ENCODE measurements at places on chromosomes 1 and 21.

DNA sequence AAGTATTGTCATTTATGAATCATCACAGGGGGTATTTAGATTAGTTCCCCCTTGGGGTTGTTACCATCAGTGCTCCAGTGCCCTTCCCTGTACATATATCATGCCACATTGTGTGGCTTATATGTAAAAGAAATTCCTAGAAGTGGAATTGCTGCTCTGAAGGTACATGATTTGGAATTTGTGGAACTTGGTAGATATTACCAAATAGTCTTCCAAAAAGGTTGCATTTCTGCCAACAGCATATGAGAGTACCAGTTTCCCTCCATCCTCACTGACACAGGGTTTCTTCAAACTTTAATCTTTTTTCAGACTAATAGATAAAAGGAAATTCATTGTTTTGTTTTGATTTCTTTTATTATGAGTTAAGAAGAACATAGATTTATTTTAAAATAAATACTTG is 41.3 kb downstream of the AKNAD1 start:
- no peak for DNase-seq

DNA sequence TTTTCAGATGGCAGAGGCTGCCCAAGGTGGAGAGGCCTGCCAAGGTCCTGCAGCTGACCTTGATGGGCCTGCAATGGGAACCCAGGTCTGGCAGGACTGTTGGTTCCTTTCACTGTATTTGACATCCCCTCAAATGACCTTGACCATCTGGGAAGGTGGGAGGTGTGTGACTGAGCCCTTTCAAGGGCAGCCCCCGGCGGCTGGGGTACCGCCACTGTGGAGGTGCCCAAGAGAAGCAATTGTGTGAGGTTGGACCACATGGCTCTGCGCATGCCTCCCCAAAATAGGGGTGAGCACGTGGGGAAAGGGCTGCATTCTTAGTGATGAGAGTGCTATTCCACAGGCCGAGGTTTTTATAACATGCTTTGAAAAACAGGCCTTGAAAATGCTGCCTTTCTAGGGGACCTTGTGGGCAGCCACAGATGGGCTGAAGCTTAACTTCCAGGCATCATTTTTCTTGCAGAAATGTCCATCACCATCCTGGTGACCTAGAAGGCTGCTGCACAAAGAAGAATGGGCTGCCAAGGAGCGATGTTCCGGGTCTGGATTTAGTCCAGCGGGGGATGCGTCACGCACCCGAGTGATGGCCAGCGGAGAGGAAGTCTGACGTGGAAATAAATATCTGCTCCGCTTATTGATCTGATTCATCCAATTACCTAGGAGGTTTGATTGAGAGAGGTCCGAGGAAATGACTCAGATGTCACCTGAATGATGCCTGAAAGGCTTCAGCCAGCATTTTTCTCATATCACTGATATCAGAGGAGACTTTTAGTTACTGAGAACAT is 16.5 kb upstream of the UTS2 start:
- no peak for DNase-seq

GRCh38 chr1:84669831-84670230 is 20.4 kb downstream of the SSX2IP start:
- DNase-seq: no peak

GRCh38 chr1:28197682-28198415 is 21.4 kb upstream of the PTAFR start:
- no peak for DNase-seq

DNA sequence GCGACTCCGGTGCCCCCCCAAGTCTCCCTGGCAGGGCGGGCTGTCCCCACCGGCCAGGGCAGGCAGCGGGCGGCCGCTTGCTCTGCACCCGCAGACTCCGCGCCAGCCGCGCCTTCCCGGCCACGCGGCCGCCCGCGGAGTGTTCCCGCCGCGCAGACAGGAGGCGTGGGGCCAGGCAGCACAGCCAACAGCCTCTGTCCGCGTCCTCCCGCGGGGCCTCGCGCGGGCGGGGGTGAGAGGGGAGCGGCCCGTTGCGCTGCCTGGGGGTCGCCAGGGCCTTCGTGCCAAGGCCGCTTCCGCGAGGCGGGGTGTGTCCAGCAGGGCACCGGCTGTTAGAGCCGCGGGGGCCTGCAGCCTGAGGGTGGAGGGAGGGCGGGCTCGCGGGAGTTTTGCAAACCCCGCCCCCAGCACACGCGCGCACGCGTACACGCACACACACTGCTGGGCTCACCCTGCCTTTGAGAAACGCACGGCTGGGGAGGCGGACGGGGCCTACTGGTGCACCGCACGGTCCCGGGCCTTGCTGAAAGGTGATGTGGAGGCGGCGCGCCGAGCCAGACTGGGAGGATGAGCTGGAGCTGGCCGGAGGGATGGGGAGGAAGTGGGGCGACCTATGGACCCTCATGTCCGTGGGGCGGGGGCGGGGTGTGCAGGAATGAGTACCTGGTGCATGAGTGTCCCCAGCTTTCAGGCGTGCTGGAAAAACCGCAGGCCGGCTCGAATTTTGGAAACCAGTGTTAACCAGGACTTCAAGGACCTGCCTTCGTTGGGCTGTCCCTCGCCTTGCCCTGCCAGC is 41.5 kb downstream of the KIAA1614 start:
- peak; percentile 53 for DNase-seq

DNA sequence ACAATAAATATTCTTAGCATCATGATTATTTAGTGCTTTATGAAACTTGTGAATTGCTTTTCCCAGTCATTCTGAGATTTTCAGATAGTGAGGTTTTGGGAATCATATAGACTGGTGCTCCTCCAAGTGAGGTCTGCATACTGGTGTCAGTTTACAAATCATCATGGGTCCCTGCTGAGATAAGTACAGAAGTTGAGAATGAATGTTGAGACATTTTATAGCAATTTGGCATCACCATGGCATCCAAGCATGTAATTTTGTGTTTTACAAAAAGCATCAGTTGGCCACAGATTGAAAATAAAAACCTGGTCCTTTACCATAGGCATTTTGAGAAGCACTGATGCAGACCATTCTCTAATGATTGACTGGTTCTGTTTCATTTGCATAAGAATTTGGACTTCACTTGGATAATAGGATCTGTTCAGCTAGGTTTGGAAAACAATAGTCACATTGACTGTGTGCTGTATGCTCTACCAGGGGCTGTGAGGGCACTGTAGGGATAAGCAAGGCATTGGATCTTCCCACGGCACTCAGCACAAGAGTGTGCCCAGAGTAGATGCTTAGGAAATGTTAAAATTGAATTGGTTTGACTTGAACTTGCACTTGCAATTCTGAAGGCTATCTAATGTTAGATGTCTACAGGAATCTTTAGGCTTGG is 79.0 kb upstream of the JUN start:
- DNase-seq: no peak

DNA sequence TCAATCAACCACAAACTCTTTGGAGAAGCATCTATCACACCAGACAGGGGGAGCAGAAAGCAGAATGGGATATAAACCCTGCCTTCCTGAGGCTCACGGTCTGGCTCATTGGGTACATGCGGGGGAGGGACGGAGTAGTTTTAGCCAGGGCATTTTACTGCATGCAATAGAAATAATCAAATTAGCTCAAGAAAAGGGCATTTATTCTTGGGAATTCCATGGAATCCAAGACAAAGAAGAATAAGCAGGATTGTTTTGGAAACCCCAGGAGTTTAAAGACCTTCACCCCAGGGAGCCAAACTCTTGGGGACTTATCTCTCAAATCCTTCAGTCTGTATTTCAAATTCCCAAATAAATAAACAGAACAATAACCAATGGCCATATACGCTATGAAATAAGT is 5.2 kb upstream of the KAZN start:
- no peak for DNase-seq

DNA sequence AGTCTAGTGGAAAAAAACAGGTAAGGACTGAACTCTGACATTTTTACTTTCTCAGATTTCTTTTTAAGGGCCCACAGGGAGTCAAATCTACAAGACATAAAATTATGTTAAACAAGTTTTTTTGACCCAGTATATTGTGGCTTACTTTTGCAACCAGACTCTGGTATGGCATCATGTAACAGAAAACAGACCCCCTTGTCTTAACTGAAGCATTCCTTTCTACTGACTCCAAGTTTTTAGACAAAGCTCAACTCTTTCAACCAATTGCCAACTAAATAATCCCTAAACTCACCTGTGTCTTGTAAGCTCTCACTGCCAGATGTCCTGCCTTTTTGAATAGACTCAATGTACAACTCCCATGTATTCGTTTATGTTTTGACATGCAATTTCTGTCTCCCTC is 64.3 kb downstream of the FASLG start:
- no peak for DNase-seq

- no peak for DNase-seq
These were observed 72.0 kb upstream of the S1PR1 start for GRCh38 chr1:101164776-101165175.

All from activated CD4-positive, alpha-beta T cell treated with anti-CD3 and anti-CD28 coated beads for 1 hour (primary cell).